ENCODE measurements at places on chromosomes 3 and 15.

DNA sequence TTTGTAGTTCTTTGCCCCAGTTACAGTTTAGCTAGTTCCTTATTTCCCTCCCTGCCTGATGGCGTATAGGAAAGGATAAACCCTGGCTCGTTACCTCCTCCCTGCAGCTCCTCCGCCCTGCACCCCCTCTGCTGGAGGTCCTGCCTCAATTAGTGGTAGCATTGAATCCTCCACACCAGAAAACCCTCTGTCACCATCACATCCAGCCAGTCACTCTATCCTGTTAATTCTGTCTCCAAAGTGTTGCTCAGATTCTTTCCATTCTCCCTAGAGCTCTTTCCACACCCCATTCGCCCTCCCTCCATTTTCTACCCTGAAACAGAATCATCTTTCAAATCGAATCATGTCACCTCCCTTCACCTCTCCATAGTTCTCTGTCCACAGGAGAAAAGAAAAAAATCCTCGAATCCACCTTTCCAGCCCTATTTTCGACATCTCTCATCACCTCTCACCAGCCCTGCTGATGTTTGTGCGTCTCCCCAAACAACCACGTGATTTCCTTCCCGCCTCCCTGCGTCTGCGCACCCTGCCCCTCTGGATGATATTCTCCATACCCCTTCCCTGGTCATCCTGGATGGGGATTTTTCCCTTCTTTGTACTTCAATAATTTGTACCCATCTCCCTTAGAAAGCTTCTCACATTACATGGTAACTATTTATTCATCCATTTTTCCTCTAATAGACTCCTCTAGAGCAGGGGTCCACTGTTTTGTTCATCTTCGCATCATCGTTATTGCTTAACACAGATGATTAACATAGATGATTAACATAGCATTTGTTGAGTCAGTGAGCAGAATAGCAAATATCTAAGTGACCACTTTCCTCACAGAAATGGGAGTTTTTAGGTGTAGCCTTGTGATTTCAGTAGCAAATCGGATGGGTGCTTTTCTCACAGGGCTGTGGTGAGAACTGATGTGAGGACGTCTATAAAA, 37.1 kb downstream of the MAP3K13 start:
- DNase-seq = no peak

- DNase-seq = no peak
Observed at GRCh38 chr15:92920595-92921161, 20.6 kb downstream of the CHD2 start.

GRCh38 chr3:152318512-152318911, 49.8 kb downstream of the MBNL1 start:
- DNase-seq = no peak

DNA sequence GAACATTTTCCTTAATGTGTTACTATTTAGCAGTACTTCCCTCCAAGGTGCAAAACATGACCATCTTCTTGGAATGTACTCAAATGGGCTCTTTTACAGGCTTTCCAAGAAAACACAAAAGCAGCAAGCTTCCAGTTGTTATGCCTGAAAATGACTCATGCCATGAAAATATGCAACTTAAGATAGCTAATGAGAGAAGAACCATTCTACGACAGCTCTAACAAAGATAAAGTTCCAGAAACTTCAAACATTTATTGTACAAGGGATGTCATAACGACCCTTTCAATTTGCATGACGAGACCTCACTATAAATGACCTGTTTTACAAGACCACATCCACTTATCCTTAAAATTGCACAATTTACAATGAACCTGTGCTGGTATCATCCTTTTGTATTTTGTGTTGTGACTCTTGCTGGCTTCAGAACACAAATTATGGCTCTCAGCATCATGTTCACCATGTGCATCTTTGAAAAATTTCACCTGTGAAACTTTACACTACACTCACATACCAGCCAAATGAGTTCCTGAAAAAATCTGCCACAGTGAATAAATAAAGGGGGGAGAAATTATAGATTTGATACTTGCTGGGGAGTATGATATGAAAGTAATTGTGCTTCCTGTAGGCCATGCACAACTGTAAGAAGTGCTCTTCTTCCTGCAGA, 433.7 kb downstream of the MAGI1 start:
- no peak for DNase-seq

GRCh38 chr3:110965976-110966375, 105.6 kb upstream of the NECTIN3 start:
- no peak for DNase-seq

GRCh38 chr3:4841776-4842440, 137.3 kb upstream of the BHLHE40 start:
- DNase-seq = no peak

- no peak for DNase-seq
Observed at GRCh38 chr3:29700256-29700655, 419.4 kb downstream of the RBMS3 start.

DNA sequence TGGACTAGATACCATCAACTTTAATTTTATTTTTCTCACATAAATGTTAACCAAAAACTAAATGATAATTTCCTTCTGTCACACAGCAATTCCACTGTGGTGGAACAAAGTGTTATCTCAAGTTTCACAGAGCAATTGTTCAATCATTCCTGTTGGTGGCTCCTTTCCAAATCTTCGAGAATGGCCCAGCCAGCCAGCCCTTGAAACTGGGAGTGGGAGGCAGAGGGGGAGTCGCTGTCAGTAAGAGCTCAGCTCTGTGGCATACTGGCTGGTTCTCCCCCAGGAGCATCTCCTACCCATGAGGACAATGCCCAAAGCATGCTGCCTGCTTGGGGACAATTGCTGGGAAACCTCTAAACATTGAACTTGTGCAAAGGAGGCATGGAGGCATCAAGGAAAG, 47.7 kb downstream of the MECOM start:
- DNase-seq = no peak

GRCh38 chr3:152508705-152509104, 240.0 kb downstream of the MBNL1 start:
- DNase-seq = no peak

All from CD4-positive, alpha-beta T cell treated with Interleukin-1 beta for 1 hour (primary cell).